Activated T-helper 2 cell treated with anti-CD3 and anti-CD28 coated beads, Interferon-gamma antibody, Interleukin-2, Interleukin-4, amounts not matched to agents 10 μg/mL and 5 μg/mL and 100 μg/mL, durations not matched to agents 14 hours and 24 hours and 36 hours (primary cell): ENCODE measurements at places on chromosomes 2 and 18. TPM values are rescaled to one million over a fixed set of nuclear protein-coding genes. Genes with fewer than 3 reads are reported as not detected.

The RNF138 gene
- total RNA-seq = 84.9 and 100 TPM in 2 replicates

GRCh38 chr2:709138-709765 lies 32.0 kb upstream of the TMEM18 start:
- no peak for DNase-seq

DNA sequence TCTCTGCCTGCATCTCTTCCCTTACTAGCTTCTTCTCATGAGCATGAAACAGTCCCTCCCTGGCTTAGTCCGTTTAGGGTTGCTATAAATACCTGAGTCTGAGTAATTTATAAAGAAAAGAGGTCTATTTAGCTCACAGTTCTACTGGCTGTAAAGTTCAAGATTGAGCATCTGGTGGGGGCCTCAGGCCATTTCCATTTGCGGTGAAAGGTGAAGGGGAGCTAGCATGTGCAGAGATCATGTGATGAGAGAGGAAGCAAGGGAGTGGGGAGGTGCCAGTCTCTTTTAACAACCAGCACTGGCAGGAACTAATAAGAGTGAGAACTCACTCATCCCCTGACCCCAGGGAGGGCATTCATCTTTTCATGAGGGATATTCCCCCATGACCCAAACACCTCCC lies 26.8 kb downstream of the RHBDD1 start:
- no peak for DNase-seq

DNA sequence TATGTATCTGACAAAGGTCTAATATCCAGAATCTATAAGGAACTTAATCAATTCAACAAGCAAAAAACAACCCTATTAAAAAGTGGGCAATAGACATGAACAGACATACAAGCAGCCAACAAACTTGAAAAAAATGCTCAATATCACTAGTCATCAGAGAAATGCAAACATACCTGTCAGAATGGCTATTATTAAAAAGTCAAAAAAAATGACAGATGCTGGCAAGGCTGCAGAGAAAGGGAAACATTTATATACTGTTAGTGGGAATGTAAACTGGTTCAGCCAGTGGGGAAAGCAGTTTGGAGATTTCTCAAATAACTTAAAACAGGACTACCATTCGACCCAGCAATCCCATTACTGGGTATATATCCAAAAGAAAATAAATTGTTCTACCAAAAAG lies 21.6 kb downstream of the SESTD1 start:
- no peak for DNase-seq

- DNase-seq = no peak
These were observed 34.6 kb downstream of the TGFBRAP1 start for GRCh38 chr2:105294844-105295481.

DNA sequence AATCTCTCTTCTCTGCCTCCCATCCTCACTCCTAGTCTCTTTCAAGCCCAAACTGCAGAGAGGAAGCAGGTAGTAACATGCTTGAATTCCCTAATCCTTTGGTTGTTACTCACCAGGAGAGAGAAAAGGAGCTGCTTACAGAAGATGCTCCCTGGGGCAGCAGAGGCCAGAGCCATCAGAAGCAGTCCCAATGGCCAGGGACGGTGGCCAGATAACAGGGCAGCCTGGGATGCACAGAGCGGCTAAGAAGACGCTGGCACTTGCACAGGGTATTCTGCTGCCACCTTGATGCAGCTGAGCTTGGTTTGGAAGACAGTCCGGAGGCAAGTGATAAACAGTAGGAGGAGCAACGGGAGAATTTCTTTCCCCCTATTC lies 250 bp downstream of the DSC1 start:
- DNase-seq = no peak
